Central memory CD8-positive, alpha-beta T cell (primary cell): ENCODE measurements at places on chromosomes 13 and 19.

GRCh38 chr13:78030341-78030896 lies 111.8 kb upstream of the EDNRB start:
- DNase-seq, result no peak

DNA sequence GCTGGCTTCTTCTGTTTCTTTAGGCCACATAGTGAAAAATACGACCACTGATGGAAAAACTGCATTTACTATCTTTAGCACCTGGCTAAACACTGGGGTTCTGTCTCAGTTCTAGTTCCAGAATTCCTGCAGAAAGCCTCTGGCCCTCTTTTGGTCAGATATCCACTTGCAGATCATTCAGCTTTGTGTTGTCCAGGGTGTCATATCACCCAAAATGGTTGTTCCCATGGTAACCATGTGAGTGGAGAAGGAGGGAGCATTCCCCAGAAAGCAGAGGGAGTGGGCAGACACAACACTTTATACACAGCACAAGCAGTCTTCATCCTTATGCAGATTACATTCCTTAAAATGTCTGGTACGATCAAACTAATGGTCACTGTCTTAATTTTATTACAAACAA lies 73.5 kb downstream of the CAB39L start:
- DNase-seq, result no peak

- no peak for DNase-seq
These were observed at the start of gene LINGO3 for GRCh38 chr19:2308114-2308556. Gene LINGO3, minus strand, starts transcription at chr19:2308154. Its CDS starts 16,378 bp downstream, at chr19:2291776.

DNA sequence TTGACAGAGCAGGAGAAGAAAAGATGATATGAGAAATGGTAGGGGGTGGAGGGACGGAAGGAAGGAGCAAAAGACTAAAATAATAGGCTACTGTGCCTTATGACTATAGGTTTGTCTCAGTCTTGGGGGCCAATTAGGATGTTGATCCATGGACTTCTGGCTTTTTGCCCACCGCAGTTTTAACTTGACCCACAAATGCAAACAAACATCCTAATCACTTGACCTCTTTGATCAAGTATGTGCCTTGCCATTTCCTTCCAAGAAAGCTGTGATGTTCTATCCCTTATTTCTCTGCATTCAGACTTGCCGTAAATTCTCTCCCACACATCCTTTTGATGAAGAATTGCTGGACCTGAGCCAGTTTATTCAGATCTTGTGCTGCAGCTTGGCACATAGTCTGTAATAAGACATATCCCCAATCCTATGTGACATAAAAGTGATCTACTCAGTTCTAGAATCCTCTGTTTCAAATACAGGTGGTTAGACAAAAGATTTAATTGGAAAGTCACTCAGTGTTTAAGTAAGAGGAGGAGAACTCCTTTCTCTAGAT lies 62.8 kb downstream of the TPT1 start:
- no peak for DNase-seq

DNA sequence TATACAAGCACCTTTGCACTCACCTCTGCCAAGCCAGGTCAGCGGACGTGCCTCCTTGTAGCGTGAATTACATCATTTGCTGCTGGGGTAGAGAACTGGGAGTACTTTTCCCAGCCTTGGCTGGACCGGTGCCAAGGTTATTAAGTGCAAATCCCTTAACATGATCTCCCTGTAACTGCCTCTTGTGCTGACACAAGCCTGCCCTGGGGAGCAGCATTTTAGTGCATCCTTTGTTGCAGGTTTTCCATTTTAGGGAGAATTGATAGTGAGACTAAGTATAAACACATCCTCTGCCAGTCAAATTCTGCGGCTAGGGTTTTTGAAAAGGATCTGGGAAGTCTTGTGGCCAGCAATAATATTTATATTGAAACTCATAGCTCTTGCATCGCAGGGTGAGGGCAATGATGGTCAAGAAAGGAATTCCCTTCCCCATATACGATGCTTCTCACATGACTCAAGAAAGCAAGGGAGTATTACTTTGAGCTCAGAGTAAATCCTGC lies 32.7 kb upstream of the DCLK1 start:
- no peak for DNase-seq

GRCh38 chr19:47595944-47596343 lies 13.0 kb upstream of the BICRA start:
- DNase-seq, result no peak

- DNase-seq, result no peak
These were observed 1175.8 kb upstream of the MIR17HG start for GRCh38 chr13:90171649-90172048.

GRCh38 chr13:44906713-44907112 lies 82.6 kb downstream of the NUFIP1 start:
- DNase-seq, result no peak

DNA sequence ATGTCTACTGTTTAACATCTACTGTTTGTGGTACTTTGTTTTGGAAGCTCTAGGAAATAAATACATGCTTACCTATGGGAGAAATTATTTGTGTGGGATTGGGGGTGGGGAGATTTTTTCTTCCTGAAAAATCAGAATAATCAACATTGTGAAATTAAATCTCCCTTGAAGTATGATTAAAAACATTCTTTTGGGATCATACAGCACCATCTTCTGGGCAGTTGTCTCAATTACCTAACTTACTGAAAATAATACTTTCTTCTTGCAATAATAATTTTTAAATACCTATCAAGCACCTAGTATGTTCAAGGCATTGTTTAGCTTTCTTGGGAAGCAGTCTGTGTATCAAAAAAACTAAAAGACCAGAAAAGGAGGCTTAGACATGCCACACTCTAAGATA lies 576.5 kb upstream of the ARGLU1 start:
- no peak for DNase-seq

DNA sequence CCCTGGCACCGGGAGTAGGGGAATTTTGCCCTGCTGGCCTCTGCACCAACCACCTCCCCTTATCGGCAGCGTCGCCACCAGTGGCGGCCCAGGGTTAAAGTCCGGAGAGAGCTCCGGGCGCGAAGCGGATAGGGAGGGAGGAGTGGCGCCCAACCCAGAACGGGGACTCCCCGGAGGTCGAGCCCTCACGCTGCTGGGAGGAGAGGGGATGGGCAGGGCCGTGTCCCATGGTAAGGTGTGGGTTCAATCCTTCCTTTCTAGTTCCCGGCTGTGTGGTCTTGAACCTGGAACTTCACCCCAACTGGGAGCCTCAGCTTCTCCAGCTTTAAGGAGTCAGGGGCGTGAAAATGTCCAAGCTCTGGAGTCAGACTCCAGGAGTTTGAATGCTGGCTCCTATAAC lies 23.3 kb upstream of the BCL3 start:
- DNase-seq, result no peak

GRCh38 chr13:26025196-26025595 lies 26.6 kb downstream of the SHISA2 start:
- DNase-seq, result no peak
